ENCODE measurements at places on chromosomes 4 and X. TPM values are rescaled to one million over a fixed set of nuclear protein-coding genes. Genes with fewer than 3 reads are reported as not detected.

Gene TSPAN7
- 0.12 TPM for total RNA-seq

Gene AFM
- total RNA-seq, result 0.10 TPM

Gene MAGEA8
- total RNA-seq, result 1.1 TPM

Gene FOXR2
- 2.0 TPM for total RNA-seq

Gene RASGEF1B
- not detected for total RNA-seq
